Cerebellum (tissue), 4 donors: ENCODE measurements at places on chromosomes 6 and 20. TPM values are rescaled to one million over a fixed set of nuclear protein-coding genes. Genes with fewer than 3 reads are reported as not detected.

The WFDC5 gene
- total RNA-seq: not detected

The MCHR2 gene
- total RNA-seq: 0.91 TPM

The BTNL2 gene
- total RNA-seq: 0.18 TPM

The OR12D3 gene
- not detected for total RNA-seq

The OGFRL1 gene
- 37.6 TPM for total RNA-seq

The OR2H2 gene
- not detected for total RNA-seq

The IRAK1BP1 gene
- total RNA-seq: 40.5 TPM

The BHLHE23 gene
- total RNA-seq: not detected
